ENCODE measurements at places on chromosomes 1 and 21.

- no peak for DNase-seq
Measured at GRCh38 chr1:219433496-219434131, 179.3 kb downstream of the ZC3H11B start.

- DNase-seq, result no peak
Measured at GRCh38 chr1:56617141-56617540, 28.0 kb upstream of the PRKAA2 start.

- DNase-seq, result peak; percentile 45
Measured at GRCh38 chr1:210132582-210132981, 100.0 kb upstream of the SERTAD4 start.

- no peak for DNase-seq
Measured at GRCh38 chr21:38987633-38988508, 182.1 kb downstream of the ETS2 start.

GRCh38 chr1:212760126-212760823, 31.3 kb downstream of the NSL1 start:
- DNase-seq, result peak; percentile 12

DNA sequence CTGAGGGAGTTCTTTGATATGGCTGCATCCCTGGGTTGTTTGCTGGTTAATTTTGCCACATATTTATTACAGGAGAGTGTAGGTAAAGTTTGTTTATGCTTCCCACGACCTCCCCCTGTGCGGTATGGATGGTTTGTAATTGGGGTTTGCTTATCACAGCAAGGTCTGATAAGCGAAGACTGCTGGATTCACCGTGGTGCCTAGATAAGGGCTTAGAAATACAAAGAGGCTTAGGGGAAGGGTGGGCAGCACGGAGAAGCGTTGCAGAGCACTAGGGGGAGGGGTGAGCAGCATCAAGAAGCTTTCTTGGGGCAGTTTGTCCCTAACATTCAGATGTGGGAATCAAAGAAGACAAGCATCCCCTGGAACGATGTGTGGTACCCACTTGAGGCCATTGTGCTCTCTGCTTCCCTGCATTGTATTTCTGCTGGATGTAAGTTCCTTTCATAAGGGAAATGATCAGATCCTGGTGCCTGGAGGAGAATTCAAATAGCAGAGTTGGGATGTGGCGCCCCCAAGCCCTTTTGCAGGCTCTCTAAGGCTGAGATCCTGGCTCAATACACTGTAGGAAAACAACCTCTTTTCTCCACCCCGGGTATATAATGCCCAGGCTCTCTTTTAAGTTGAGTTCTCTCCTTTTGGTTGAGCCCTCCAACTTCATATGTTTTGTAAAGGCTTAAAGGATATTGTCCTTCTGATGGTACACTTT, 598.1 kb upstream of the ADGRL4 start:
- DNase-seq, result no peak

Data from nephron progenitor cell (in vitro differentiated cells).